ENCODE measurements at places on chromosomes 1 and 21.

DNA sequence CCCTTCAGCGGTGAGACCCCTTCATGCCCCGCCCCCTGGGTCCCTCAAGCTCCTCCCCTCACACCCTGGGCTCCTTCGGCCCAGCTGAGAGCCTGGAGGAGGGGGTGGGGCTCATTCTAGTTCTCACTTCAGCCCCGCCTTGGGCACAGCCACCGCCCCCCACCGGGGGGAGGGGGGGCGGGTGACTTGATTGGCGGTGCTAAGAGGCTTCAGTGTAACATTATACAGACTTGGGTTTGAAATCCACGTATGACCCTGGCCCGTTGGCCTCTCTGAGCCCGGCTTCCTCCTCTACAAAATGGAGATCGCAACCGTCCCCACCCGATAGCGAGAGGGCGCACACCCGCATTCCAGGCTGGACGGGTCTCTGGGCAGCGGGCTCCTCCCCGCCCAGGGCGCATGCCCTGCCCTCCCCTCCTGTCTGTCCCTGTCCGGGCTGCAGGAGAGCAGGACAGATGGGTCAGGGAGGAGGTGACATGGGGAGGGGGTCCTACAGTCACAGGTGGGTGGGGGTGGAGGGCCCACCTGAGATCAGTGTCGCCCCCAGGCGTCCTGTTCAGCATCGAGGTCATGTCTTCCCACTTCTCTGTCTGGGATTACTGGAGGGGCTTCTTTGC lies 5.1 kb downstream of the CLCNKB start:
- DNase-seq: no peak

DNA sequence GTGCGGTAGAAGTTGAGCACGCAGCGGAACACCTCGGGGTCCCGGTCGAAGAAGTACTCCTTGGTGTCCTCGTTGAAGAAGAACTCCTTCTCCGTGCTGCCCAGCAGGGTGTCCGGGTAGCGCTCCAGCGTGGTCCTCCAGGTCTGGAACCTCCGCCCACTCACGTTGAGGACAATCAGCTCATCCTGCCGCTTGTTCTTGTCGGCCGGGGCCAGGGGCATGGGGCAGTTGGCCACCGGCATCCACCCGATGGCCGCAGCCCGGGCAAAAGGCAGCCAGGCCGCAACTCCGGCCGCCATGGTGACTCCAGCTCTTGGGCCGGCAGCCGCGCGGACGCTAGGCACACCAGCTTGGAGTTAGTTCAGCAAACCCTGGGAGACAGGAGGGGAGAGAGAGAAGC lies 7.0 kb downstream of the KCND3 start:
- DNase-seq: no peak

- no peak for DNase-seq
These were observed 127.6 kb downstream of the CYYR1 start for GRCh38 chr21:26445440-26445839.

GRCh38 chr1:226223157-226223785 lies at the start of gene MIXL1:
Gene MIXL1 (plus strand): TSS chr1:226223664. CDS start chr1:226223682, 18 bp downstream.
- DNase-seq: no peak

- no peak for DNase-seq
These were observed 27.1 kb downstream of the CFAP57 start for GRCh38 chr1:43199093-43199726.

- DNase-seq: no peak
These were observed 119.2 kb downstream of the FOXD2 start for GRCh38 chr1:47557066-47557465.

DNA sequence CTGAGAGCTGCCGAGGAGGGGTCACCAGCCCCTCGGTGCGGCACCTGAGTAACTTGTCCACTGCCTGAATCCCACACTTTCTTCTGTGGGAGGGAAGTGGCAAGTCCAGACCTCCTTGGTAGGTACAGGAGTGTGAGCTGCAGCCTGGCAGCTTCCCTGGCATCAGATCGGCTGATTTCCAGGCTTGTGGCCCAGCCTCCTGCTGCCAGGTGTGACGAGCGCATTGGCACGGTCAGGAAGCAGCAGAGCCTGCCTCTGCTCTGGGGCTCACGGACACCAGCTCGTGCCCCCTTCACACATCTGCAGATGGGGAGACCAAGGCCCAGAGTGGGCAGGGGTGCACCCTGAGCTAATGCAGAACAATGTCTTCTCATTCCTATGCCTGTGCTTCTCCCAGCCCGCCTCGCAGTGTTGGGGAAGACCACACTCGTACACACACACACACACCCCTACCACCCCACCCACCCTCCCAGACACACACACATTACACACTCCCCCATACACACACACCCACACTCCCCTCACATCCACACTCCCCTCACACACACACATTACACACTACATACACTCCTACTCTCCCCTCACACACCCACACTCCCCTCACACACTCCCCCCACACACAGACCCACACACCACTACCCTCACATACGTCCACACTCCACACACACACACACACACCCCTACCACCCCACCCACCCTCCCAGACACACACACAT lies 33.1 kb upstream of the SELENON start:
- no peak for DNase-seq

DNA sequence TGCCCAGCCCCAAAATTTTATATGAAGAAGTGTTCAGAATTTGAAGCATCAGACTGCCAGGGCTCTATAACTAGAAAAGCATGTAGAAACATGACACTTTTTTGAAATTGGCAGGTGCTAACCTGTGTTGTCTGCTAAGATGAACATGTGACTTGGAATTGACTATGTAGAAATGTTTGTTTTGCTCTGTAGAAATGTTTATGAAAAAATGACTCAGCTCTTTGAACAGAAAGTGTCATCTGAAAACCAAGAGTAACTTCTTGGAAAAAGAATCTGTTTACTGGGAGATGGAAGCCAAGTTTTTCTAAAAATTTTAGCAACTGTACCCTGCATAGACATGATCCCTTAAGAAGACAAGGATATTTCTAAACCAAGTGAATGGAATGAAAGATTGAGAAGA lies 59.2 kb downstream of the LHX9 start:
- no peak for DNase-seq

DNA sequence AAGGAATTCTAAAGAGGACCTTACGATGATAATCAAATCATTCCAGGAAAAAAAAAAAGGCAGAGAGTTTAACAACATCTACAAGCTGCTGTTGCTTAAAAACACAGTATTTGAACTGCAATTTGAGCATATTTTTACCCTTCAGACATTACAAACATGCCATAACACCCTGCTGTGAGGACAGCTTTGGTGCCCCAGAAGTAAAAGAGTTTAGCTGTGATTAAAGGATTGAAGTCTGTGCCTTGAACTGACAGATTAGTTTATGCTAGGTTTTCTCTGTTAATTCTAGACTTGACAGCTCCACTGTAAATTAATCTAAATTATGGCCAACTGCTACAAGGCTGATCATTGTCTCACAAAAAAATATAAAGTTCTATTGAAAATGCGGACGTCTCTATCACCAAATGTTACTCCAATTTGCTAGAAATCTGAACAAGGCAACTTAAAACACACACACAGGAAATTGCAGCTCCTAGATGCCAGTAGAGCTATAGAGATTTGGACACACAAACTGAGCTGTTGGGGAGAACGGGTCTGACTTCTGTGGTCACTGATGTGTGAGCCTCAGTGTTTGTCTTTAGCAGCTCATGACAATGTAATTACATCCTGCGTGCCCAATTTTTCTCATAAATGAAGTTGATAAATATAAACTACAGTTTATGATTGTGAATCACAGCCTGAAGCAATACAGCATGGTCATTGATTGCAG lies 217.9 kb downstream of the NTNG1 start:
- DNase-seq: no peak

DNA sequence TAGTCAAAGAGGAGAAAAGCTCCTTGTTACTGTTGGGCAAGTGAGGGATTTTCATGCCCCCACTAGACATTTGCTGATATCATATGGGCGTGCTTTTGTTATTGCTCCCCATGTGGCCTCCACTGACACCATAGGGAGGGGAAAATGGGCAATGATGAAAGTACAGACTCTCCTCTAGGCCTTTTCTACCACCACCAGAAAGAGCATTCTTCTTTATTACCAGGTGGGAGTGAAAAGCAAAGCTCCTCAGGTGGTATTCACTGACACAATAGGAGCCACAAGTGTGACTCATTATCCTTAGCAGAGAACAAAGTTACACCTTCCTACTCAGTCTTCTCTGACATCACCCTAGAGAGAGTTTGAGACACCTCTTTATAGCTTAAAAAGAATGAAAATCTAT lies 667.1 kb downstream of the LTN1 start:
- no peak for DNase-seq

DNA sequence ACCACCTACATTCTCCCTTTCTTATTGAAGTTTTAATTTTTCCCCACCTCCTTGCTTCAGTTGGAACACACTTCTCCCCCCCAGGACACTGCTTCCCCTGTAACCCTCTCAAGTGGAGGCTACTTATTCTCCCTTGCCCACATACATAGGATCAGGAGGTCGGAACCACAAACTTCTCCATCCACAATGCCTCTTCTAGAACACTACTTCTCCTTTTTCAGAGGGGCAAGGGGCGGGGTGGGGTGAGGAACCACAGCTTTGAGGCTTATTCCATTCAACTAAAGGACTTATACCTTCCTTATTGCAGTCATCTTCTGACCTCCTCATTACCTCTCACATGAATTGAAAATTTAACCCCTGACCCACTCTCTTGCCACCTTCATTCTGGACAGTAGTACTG lies 81.3 kb downstream of the NEK7 start:
- no peak for DNase-seq

GRCh38 chr1:66434096-66434495 lies 99.9 kb upstream of the SGIP1 start:
- DNase-seq: no peak

DNA sequence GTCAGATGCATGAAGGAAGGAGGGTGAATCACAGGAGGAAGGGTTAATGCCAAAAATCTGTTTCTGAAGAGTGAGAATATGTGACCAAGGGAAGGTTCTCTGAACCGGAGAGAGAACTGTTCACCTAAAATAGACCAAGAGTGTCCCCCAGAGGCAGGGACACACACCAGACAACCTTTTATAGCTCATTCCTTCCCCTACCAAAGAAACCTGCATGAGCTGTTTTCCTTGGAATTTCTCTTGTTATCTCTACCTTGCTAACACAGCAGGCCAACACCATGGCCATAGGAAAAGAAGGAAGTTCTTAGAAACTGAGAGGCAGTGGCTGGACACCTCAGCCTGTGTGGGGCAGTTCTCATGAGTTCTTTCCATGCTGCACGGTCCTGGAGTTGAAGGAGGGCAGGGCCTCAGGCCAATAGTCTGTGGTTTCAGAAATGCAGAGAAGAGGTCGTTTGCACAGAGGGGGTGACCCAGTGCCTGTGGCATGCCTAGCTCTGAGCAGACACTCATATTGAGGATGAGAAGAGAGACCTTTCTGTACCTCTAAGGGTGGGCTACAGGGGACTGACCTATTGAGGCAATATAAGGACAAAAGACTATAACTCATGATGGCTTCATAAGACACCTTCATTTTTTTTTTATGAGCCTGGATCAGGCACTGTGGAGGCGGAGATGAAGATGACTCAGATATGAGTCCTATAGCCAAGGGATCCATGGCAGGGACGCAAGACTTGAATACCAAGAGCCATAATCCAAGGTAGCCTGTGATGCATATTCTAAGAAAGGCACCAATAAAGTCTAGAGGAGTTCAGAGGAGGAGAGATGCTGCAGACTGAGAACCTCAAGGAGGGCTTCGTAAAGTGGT lies 39.4 kb downstream of the IGFN1 start:
- no peak for DNase-seq

DNA sequence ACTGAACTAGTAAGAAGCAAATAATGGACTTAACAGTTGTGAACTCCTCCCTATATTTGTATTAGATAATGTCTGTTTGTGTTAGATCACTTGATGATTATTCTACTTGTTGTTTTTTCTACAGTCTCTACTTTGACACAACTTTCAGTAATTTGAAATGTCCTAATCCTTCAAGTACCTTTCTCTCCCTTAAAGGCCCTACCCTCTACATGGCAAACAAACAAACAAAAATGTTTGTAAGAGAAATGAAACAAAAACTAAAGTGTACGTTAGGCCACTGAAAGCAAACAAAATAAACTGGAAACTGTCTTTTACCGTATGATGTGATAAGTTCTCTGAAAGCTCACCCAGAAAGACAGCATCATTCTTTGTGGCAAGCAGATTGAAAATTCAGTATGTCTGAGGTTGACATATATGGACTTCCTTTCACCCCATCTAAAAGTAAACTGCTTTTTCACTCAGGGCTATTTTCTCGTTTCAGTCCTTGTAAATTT lies 255.9 kb upstream of the SNX7 start:
- no peak for DNase-seq

Data from stimulated activated naive CD4-positive, alpha-beta T cell (primary cell).